ENCODE measurements at places on chromosomes 12 and 14. TPM values are rescaled to one million over a fixed set of nuclear protein-coding genes. Genes with fewer than 3 reads are reported as not detected.

Gene SIX6
- not detected for total RNA-seq

Gene RTL1
- 1.1 TPM for total RNA-seq

DNA sequence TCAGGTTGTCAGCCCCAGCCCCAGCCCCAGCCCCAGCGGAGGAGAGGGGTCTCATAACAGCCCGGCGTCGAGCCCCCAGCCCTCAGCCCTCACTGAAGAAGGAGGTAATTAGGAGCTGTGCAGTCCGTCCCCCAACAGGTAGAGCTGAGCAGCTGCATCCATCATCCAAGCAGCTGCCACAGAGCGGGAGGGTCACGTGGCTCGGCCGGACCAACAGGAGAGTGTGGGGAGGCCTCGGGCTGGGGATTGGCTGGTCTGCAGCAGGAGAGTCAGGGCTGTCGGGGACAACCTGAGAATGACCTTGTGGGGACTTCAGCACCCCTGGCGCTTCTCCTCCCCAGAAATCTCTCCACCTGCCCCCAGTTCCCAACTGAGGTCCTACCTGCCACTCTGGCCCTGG, 29.6 kb downstream of the SMUG1 start:
- DNase-seq = no peak

DNA sequence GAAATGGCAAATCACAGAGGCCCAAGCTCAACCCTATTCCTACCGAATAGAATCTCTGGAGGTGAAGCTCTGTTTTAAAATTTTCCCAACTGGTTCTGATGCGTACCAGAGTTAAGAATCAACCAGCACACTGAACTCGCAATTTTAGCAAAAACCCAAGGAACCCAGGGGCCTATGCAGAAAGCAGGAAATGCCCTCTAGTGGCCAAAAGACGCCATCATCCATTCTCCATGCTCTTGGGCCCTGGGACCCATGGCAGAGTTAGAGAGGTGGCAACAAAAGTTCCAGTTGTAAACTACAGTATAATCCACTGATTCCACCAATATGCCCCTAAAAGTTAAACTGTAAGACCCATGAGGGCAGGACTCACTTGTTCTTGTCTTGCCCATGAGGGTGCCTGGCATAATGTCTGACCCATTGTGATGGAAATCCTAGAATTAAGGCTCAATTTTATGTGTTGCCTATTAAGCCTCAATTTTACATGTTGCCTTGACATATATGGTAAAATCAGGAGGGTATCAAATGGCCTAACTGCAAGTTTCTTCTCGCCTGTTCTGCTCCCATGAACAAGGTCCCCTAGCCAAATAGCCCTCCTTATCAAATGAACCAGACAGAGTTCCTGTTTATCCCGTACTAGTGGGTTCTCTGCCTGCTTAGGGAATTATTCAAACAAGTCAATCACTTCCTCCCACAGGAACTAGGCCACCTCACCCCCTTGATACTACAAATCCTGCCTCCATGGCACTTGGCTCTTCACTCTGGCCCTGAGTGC, 137.5 kb upstream of the CPM start:
- no peak for DNase-seq

Gene EPYC
- not detected for total RNA-seq

- DNase-seq = no peak
Observed at GRCh38 chr14:61488417-61489401, 167.3 kb downstream of the PRKCH start.

GRCh38 chr14:100581228-100582145, 5.7 kb downstream of the BEGAIN start:
- no peak for DNase-seq

Gene CCDC196
- not detected for total RNA-seq

DNA sequence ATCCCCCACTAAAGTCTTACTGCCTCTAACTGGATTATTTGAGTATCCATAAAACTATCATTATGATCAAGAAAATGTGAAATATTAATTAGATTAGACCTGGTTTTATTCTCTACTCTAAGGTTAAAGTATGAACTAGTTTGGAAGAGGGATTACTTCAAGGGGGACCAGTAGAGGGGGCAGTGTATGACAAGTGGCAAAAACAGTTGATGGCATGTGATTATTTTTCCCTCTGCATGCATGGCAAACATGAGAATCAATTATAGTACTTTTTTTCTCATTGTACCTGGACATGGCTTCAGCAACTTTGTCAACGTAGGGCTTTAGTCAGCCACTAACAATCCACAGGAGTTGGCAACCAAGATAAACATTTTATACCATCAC, 145.0 kb upstream of the SLC38A2 start:
- no peak for DNase-seq

GRCh38 chr12:45315462-45315861, 99.6 kb downstream of the ANO6 start:
- no peak for DNase-seq

- DNase-seq = no peak
Observed at GRCh38 chr12:6229224-6230218, 29.3 kb downstream of the CD9 start.

DNA sequence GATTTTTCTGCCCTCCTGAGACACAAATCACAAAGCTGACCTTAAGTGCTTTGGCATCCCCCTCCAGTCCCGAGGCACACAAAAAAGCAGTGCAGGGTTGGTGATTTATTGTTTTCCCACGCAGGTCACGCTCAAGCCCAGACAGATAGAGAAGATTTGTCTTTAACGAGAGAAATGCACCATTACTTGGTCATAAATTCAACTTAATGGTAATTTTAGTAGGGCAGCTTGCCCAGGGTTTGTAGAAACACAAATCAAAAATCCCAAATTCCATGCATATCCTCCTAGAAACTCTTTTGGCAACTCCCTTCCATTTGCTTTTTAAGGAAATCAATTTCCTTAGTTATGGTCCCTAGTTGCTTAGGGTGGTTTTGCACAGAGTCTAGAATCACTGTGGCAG, 132.6 kb downstream of the IGF1 start:
- no peak for DNase-seq

DNA sequence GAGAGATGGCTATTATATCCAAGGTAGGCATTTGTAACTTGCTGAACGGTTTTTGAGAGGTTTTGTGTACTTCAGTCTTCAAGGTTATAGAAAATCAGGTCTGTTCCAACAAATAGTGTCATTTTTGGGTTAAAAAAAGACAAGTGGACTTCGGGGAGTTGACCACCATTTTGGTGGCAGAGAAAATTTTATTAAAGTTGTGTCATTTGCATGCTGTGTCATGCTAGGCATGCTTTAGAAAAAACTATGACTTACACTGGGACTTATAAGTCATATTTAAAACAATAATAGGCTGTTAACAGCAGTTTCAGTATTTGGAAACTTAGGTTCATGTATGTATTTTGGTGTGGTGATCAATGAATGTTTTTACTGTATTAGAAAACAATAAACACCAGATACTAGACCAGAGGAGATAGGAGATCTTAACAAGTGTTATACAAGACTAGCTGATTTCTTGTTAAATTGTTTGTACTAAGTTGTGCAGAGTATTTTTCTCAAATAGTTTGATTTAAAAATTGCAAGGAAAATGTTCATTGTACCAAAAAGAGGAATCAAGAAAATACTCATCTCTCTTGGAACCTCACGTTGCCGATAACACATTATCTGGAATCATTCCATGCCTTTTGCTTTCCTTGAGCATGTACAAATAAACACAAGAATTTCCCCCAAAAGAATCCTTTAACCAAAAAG, 1.4 kb downstream of the RAN start:
- DNase-seq = no peak

Gene COL2A1
- 1.7 TPM for total RNA-seq

- DNase-seq = no peak
Observed at GRCh38 chr14:72970058-72970630, 43.9 kb downstream of the DCAF4 start.
